Osteocyte (in vitro differentiated cells): ENCODE measurements at places on chromosomes 4 and X.

GRCh38 chr4:113636877-113637276, 124.7 kb downstream of the CAMK2D start:
- no peak for DNase-seq

- peak; percentile 85 for DNase-seq
Observed at GRCh38 chr4:54658252-54659093, 716 bp downstream of the KIT start.

DNA sequence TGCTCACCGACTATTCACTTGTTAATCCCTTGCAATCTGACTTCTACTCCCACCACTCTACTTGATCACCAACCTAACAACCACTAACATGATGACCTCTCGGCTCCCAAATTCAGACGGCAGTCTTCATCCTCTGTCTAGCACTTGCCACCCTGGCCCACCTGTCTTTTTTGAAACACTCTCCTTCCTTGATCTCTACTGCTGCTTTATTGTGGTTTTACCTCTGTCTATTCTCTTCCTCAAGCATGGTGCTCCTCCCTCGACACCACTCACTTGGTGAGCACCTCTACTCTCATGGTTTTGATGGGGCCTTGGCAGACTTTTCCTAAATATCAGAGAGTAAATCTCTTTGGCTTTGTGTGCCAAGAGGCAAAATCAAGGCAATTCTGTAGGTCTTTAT, 21.7 kb upstream of the CXCR3 start:
- DNase-seq: no peak

GRCh38 chrX:106811131-106811910, 8.8 kb downstream of the TBC1D8B start:
- DNase-seq: no peak

DNA sequence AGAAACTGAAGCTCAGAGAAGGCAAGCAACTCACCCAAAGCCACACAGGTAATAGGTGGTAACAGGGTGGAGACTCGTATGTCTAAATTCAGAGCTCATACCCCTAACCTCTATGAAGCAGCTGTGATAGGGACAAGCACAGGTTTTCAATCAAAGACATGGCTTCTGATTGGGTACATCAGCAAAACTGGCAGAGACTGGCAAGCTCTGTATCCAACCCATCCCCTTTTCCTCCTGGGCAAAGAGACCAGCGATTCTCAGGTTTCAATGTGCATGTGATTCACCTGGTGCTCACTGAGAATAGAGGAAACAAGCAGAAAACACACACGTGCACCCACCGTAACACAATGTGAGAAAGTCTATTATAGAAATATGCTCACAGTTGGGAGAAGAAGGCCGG, 153.0 kb downstream of the SMIM20 start:
- DNase-seq: no peak

- peak; percentile 76 for DNase-seq
Observed at GRCh38 chr4:8834681-8835220, 36.9 kb downstream of the HMX1 start.

GRCh38 chrX:18895189-18895951, 88.5 kb downstream of the PHKA2 start:
- DNase-seq: no peak

- no peak for DNase-seq
Observed at GRCh38 chrX:71941145-71941544, 30.5 kb downstream of the NHSL2 start.

DNA sequence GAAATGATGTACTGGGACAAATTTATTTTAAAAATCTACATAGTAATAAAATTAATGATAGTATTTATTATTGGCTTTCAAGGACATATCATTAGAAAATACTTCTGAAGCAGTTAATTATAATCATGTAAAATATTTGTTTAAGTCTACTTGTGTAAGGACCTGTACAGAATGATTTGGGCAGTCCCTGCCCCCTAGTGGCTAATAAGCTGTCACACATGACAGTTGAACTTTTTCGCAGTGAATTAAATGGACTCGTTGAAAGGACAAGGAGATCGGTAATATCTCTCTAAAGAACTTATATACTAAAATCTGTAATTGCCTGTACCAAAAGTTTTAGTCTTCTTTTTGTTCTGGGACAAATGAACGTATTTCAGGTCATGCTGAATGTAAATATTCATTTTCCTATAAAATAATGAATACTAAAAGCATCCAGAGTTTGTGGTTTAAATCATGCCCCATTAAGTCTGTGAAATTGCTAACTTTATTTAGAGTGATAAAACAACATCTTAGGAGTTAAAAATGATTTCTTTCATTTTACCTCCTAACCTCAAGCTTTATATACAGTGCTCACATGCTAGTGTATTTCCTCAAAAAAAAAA, 13.6 kb downstream of the EXOC1 start:
- DNase-seq: no peak

- DNase-seq: no peak
Observed at GRCh38 chr4:178799204-178799603, 1357.0 kb upstream of the AGA start.
